Upper lobe of right lung (tissue), 1 donor: ENCODE measurements at places on chromosomes 11 and 22. TPM values are rescaled to one million over a fixed set of nuclear protein-coding genes. Genes with fewer than 3 reads are reported as not detected.

CALCB gene
- total RNA-seq: not detected

DNA sequence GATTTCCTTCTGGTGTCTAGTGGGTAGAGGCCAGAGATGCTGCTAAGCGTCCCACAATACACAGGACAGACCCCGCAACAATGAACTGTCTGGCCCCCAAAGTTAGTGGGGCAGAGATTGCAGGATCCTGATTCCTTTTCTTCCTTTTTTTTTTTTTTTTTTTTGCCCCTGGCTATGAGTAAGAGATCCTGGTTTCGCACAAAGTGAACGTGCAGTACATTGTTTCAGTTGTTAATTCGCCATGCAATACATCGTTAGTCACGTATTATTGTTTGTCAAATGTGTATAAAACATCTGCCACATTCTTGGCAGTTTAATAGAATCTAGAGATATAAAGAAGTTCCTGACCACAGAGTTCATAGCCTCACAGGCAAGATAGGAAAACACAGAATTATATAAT is 20.2 kb downstream of the ST3GAL4 start:
- DNase-seq: no peak

DNA sequence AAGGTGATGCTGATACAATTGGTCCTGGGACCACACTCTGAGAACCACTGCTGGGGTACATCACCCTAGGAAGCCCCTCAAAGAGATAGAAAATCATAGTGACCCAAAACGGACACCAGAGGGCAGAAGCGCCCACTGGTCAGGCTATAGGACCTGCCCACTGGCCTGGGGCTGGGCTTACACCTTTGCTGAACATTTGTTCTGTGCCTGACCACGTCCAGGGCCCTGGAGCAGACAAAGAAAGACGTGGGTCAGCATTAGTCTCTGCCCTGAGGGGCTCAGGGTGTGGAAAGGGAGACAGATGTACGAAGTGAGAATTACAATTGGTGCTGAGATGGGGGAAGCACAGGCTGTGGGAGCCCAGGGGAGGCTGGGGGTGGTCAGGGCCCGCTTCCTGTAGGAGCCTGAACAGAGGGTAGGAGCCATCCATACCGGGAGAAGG is 14.4 kb upstream of the SERPINH1 start:
- DNase-seq: peak; percentile 82

DNA sequence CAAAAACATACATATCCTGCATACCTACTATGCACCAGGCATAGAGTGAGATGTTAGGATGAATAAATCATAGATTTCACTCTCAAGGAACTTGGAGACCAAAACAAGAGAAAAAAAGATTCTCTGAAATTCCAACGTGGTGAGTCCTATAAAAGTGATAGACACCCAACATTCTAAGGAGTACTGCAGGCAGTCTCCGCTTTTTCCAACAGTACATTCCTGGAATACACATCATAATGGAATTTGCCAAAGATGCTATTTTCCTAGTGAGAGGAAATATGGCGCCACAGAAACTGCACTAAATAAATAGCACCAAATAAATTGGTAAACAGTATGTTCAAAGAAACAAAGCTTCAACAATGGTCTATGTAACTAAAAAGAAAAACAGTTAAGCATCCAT is 6.0 kb downstream of the TMEM123 start:
- no peak for DNase-seq

CRYBB1 gene
- 0.55 TPM for total RNA-seq

DNA sequence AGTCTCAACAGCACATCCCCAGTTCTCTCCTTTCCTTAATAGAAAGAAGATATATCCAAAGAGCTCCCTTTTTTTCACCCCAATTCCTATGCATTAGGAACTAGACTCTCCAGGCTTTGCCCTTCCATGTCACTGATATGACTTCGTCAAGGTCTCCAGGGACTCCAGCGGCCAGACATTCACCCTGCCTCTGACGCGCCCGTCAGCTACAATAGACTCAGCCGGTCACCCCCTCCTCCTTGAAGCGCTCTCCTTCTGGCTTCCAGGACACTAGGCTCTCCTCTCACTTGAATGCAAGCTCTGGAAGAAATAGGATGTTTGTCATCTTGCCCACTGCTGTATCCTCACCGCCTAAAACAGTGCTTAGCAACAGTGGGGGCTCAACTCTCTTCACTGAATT is 14.9 kb upstream of the ELFN2 start:
- DNase-seq: no peak

DNA sequence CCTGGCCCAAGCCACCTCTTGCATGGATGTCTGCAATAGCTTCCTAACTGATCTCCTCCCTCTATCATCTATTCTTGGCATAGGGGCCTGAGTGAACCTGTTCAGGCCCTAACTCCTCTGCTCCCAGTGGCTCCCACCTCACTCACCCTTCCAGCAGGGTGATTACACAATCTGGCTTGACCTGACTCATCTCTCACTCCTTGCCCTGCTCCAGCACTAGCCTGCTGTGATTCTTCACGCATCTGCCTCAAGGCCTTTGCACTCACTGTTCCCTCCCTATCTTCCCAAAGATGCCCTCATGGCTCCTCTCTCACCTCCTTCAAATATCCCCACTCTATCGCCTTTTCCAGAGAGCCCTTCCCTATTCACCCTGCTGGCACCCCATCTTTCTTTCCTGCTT is 10.5 kb downstream of the SCN4B start:
- DNase-seq: peak; percentile 9

- DNase-seq: no peak
Observed at GRCh38 chr11:76628408-76628947, 42.1 kb downstream of the LRRC32 start.

MAJIN gene
- total RNA-seq: not detected

GAL3ST1 gene
- total RNA-seq: 2.5 TPM
